ENCODE measurements at places on chromosomes 2 and 18. TPM values are rescaled to one million over a fixed set of nuclear protein-coding genes. Genes with fewer than 3 reads are reported as not detected.

MTX2 gene
- 33.5 TPM for total RNA-seq

COL4A3 gene
- total RNA-seq, result 0.80 TPM

CDH2 gene
- 1.1 TPM for total RNA-seq

C2orf66 gene
- total RNA-seq, result not detected

DQX1 gene
- 12.8 TPM for total RNA-seq

GRCh38 chr2:72084584-72084976 lies 63.1 kb downstream of the CYP26B1 start:
- no peak overlapping the region for H3K27ac ChIP-seq
- DNase-seq, result no peak
- H3K36me3 ChIP-seq, result no peaks in the 10 kb centered on the region
- no peaks in the 10 kb centered on the region for H3K4me1 ChIP-seq
- H3K4me3 ChIP-seq, result no peak overlapping the region

- no peak for DNase-seq
- H3K4me1 ChIP-seq, result peaks cover 33% of the 10 kb centered on the region
- no peak overlapping the region for H3K4me3 ChIP-seq
- H3K27ac ChIP-seq, result peak overlapping the region; percentile 1
- H3K27me3 ChIP-seq, result peaks cover 12% of the 10 kb centered on the region
- no peaks in the 10 kb centered on the region for H3K36me3 ChIP-seq
Observed at GRCh38 chr2:71850306-71850801, 297.3 kb downstream of the CYP26B1 start.

DNA sequence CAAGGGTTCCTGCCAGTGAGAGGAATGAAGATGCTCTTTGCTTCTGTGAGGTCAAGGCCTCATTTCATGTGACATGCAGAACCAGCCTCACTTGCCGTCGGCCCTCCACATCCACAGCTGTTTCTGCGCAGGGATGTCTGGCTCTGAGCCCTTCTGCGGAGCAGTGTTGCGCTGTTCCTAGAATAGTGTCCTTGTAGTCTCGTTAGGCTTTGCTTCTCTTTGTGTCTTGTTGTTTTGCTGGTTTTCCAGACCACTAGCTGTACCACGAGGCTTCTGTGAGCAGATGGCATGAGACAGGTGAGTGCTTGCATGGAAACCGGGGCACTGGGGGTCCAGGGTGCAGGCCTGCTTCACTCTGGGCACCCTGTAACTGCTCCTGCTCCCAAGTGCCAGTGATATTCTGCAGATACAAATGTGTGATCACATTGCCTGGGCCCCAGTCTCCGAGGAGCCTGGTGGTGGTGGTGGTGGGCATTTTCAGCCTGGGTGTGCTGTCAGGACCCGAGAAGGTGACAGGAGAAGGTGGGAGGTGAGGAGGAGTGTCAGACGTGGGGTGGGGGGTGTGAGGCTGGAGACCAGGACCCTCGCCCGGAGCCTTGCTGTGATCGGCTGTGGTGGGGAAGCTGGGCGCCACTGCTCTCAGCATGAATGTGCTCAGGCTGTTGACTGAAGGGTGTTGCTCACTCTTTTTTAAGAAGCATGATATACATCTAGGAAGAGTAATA lies 34.3 kb downstream of the LDLRAD4 start:
- peak; percentile 49 for DNase-seq
- H3K4me3 ChIP-seq, result no peak overlapping the region
- H3K27ac ChIP-seq, result no peak overlapping the region
- no peaks in the 10 kb centered on the region for H3K27me3 ChIP-seq

DNA sequence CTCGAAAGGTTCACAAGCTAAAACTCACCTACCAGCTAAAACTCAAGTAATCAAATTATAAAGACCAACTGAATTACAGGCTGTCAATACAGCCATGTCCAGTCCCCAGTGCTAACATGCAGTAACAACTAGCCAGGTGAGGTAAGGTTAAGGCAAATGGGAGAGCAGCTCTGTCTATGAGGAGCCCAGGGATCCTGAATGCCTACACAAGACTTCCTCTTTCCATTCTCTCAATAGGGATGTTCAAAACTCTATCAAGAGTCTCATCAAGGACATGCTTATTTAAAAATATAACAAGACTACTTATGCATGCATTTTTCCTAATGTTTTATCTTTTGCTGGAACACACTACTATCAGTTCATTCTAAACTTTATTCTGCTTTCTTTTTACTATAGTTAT lies 20.4 kb downstream of the REV1 start:
- no peaks in the 10 kb centered on the region for H3K27me3 ChIP-seq
- no peak overlapping the region for H3K27ac ChIP-seq
- no peaks in the 10 kb centered on the region for H3K36me3 ChIP-seq
- no peak for DNase-seq
- H3K4me1 ChIP-seq, result peaks cover 11% of the 10 kb centered on the region

DNA sequence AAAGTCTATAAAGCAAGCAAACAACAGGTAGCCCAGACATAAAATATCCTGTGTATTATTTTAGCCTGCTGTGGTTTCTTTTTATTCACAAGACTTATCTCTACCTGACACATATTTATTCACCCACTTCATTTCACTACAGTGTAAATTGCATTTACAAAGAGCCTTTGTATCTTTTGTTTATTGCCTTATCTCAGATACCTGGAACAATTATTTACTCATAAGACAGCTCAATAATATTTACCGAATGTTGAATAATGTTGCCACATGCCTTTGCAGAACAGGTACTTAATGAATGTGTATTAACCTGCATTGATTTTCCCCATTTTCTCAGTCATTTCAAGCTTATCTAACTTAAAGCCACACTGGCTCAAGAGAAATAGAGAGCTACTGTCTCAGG lies 603.6 kb downstream of the FBXO15 start:
- no peak for DNase-seq
- H3K27ac ChIP-seq, result no peak overlapping the region
- H3K36me3 ChIP-seq, result no peaks in the 10 kb centered on the region
- no peak overlapping the region for H3K4me3 ChIP-seq
- H3K4me1 ChIP-seq, result no peaks in the 10 kb centered on the region

DNA sequence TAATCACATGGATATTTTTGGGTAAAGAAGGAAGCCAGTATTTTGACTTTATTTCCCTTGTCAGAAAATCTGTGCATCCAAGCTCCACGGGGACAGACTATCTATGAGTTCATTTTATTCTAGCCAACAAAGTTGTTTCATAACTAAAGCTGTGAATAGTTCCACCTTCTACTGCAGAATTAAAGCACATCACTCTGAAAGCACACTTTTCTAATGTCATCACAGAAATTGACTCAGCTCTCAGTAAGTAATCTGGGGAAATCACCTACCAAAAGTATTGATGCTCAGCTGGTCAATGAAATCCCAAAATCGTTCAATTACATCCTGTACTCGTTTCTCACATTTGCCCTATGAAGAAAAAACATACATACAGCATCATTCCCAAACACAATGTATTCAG lies 19.1 kb downstream of the IAH1 start:
- DNase-seq, result no peak
- H3K27me3 ChIP-seq, result no peaks in the 10 kb centered on the region
- peaks cover 96% of the 10 kb centered on the region for H3K36me3 ChIP-seq

DNA sequence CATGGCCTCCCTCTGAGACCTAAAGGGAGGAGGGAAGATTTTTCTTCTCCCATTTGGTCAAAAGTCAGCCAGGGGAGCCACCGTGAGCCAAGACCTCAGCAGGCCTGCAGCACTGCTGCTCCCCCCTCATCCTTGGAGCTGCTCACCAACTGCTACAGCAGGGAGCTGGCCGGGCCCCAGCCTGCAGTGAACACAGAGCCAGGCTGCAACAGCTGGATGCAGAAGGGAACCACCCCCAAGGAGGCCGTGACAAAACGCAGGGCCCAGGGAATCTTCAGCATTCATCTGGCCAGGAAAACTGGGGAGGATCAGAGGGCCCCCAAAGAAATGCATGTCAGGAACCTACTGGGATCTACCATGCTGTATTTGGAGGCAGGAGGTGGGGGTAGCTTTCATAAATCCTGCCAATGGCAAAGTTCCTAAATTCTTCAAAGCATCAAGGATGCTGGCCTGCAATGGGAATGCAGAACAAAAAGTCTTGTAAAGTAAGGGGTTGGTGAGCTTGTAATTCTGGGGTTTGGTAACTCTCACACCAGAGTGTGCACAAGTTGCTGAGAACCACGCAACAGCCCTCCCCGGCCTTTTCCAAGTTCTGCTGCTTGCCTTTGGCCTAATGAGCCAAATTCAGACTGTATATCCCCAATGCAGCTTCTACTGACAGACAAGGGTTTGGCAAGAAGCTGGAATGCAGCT lies 61.0 kb downstream of the CACNB4 start:
- H3K36me3 ChIP-seq, result no peaks in the 10 kb centered on the region
- DNase-seq, result no peak
- H3K27me3 ChIP-seq, result no peaks in the 10 kb centered on the region
- H3K27ac ChIP-seq, result peak overlapping the region; percentile 25
- no peak overlapping the region for H3K4me3 ChIP-seq
- H3K4me1 ChIP-seq, result peaks cover 23% of the 10 kb centered on the region

GRCh38 chr2:66456183-66457041 lies 21.5 kb downstream of the MEIS1 start:
- no peak overlapping the region for H3K4me3 ChIP-seq
- H3K27me3 ChIP-seq, result no peaks in the 10 kb centered on the region
- no peak overlapping the region for H3K27ac ChIP-seq
- DNase-seq, result no peak

DNA sequence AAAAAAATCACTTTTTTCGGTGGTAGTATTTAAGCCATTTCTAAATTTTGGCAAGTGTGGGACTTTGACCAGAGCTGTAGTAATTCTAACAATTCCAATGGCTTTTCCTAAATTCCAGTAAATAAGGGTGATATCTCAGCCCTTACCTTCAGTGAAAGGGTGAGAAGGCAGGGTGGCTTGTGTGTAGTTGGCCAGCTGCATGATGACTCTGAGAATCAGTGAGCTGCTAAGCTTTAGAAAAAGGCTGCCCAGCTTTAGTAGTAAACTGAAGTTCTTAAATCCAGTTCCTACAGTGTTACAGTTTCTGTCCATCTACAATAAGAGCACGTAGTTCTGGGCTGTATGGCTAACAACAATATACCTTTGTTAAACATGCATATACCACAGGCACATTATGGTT lies 42.0 kb downstream of the OXER1 start:
- no peaks in the 10 kb centered on the region for H3K36me3 ChIP-seq
- DNase-seq, result no peak
- H3K4me3 ChIP-seq, result no peak overlapping the region
- peaks cover 7% of the 10 kb centered on the region for H3K4me1 ChIP-seq
- no peaks in the 10 kb centered on the region for H3K27me3 ChIP-seq
- H3K27ac ChIP-seq, result no peak overlapping the region

DNA sequence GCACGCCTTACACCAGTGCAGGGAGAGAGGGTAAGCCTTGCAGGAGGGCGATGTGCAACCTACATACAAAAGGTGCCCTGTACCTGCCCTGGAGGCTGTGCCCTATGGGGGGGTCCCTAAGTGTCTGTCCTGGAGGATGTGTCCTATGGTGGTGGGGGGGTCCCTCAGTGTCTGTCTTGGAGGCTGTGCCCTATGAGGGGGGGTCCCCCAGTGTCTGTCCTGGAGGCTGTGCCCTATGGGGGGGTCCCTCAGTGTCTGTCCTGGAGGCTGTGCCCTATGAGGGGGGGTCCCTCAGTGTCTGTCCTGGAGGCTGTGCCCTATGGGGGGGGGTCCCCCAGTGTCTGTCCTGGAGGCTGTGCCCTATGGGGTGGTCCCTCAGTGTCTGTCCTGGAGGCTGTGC lies 216.6 kb downstream of the HDAC4 start:
- no peak overlapping the region for H3K4me3 ChIP-seq
- no peaks in the 10 kb centered on the region for H3K4me1 ChIP-seq
- H3K27me3 ChIP-seq, result no peaks in the 10 kb centered on the region
- no peak overlapping the region for H3K27ac ChIP-seq
- H3K36me3 ChIP-seq, result peaks cover 69% of the 10 kb centered on the region

- no peak overlapping the region for H3K4me3 ChIP-seq
- H3K27me3 ChIP-seq, result no peaks in the 10 kb centered on the region
- no peak overlapping the region for H3K27ac ChIP-seq
Observed at GRCh38 chr2:202104286-202104870, 31.3 kb downstream of the KIAA2012 start.

DNA sequence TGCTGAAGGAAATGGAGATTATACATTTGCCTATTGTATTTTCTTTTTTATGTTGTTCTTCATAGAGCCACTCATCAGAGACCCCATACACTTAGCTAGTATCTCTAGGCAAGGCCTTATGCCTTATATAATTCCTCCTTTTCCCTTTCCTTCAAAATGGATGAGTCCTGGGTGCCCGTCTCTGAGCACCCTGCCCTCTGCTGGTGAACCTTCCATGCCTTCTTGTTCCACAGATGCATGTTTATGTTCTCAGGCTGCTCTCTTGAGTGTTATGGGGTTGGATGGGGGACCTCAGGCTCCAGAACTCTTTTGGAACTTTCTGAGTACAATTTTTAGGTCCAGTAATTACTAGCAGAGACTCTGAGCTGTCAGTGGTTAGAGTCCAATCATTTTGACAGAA lies 368.6 kb upstream of the SPRED2 start:
- no peak for DNase-seq
- H3K4me3 ChIP-seq, result no peak overlapping the region
- no peak overlapping the region for H3K27ac ChIP-seq
- no peaks in the 10 kb centered on the region for H3K36me3 ChIP-seq
- H3K27me3 ChIP-seq, result no peaks in the 10 kb centered on the region
- no peaks in the 10 kb centered on the region for H3K4me1 ChIP-seq

GRCh38 chr2:235201756-235202155 lies 249.9 kb downstream of the SH3BP4 start:
- H3K36me3 ChIP-seq, result no peaks in the 10 kb centered on the region
- no peak for DNase-seq
- peaks cover 4% of the 10 kb centered on the region for H3K27me3 ChIP-seq
- H3K4me3 ChIP-seq, result no peak overlapping the region
- peaks cover 2% of the 10 kb centered on the region for H3K4me1 ChIP-seq

- H3K27me3 ChIP-seq, result no peaks in the 10 kb centered on the region
- H3K4me3 ChIP-seq, result no peak overlapping the region
- H3K36me3 ChIP-seq, result no peaks in the 10 kb centered on the region
- no peak for DNase-seq
Observed at GRCh38 chr2:121705390-121705789, 31.3 kb downstream of the NIFK start.

DNA sequence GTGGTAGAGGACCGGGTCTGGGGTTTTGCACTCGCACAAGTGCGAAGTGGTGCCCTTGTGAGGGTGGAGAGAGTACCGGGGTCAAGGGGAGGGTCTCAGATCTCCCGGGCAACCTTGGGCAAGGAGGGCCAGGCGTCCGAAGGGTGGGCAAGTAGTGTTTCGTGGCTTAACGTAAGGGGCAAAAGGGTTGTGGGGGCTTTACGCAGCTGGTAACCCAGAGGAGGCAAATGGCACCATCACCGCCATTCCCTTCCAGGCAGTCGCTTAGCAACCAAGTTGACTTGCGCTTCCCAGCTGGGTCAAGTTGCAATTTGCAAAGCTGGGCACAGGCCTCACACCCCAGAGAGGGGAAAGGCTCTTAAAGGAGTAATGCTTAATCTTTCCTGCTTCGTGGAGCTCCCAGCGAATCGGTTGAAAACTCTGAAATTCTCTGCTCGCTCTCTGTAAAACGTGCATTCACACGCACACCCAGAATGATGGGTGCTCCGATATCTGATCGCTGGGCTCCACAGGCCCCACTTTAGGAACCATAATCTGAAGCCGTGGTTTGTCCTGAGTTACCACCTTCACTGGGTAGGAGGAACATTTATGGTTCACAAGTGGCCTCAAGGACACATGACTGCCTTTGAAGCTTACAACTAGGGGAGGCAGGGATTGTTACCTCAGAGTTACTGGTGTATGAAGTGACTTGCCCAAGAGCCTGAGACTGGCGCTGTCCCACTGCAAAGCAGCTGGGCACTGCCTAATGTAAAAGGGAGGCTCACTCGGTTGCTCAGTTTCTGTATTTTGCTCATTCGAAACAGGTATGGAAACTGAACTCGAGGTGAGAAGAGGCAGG lies 127.9 kb downstream of the UXS1 start:
- peaks cover 21% of the 10 kb centered on the region for H3K27me3 ChIP-seq
- DNase-seq, result no peak
- no peak overlapping the region for H3K27ac ChIP-seq
- peaks cover 13% of the 10 kb centered on the region for H3K4me1 ChIP-seq
